Hair follicular keratinocyte (primary cell): ENCODE measurements at places on chromosomes 1 and 21. TPM values are rescaled to one million over a fixed set of nuclear protein-coding genes. Genes with fewer than 3 reads are reported as not detected.

Gene AVPR1B
- not detected in 2 replicates for total RNA-seq

Gene EDARADD
- 4.7 and 8.0 TPM in 2 replicates for total RNA-seq

Gene USH2A
- not detected in 2 replicates for total RNA-seq

Gene NRIP1
- 18.0 and 29.8 TPM in 2 replicates for total RNA-seq

Gene PLPP3
- 1.6 and 3.9 TPM in 2 replicates for total RNA-seq

Gene TMEM200B
- total RNA-seq, result 5.9 and 6.6 TPM in 2 replicates

Gene OR2T3
- not detected in 2 replicates for total RNA-seq

Gene SPATA6
- 0.34 and 1.2 TPM in 2 replicates for total RNA-seq

Gene AK5
- total RNA-seq, result 0.86 and 4.3 TPM in 2 replicates

Gene OLFML2B
- total RNA-seq, result 0.08 and 0.27 TPM in 2 replicates

Gene NTRK1
- under 0.01 and 0.08 TPM in 2 replicates for total RNA-seq

Gene GREM2
- total RNA-seq, result not detected in 2 replicates

Gene OR2M3
- not detected in 2 replicates for total RNA-seq

Gene HNRNPU
- 166 and 292 TPM in 2 replicates for total RNA-seq

Gene MX2
- 0.55 TPM in 1 of 2 replicates, not detected in the other for total RNA-seq

Gene CLCA1
- total RNA-seq, result 0.08 TPM in 1 of 2 replicates, not detected in the other

Gene TTLL10
- not detected in 2 replicates for total RNA-seq

Gene TFF2
- total RNA-seq, result not detected in 2 replicates

Gene STUM
- total RNA-seq, result not detected in 2 replicates

Gene LCE1A
- 2.9 TPM in 1 of 2 replicates, not detected in the other for total RNA-seq

Gene MAP10
- total RNA-seq, result 0.34 and 0.62 TPM in 2 replicates

Gene FCRL5
- not detected in 2 replicates for total RNA-seq

Gene LCE3E
- 0.68 and 1.6 TPM in 2 replicates for total RNA-seq

Gene TSPEAR
- not detected in 2 replicates for total RNA-seq

Gene TINAGL1
- total RNA-seq, result 389 and 539 TPM in 2 replicates

Gene U2AF1
- 17.4 and 41.0 TPM in 2 replicates for total RNA-seq

Gene SPRR2D
- total RNA-seq, result 1.1 and 1.2 TPM in 2 replicates

Gene CDA
- 24.3 and 35.7 TPM in 2 replicates for total RNA-seq

Gene CA14
- 0.08 and 0.39 TPM in 2 replicates for total RNA-seq

Gene ATP6V1G3
- not detected in 2 replicates for total RNA-seq

Gene ZNF648
- total RNA-seq, result not detected in 2 replicates

Gene FCRL6
- total RNA-seq, result not detected in 2 replicates

Gene IL23R
- not detected in 2 replicates for total RNA-seq

Gene OSCP1
- total RNA-seq, result 2.2 and 9.2 TPM in 2 replicates

Gene CFAP141
- not detected in 2 replicates for total RNA-seq

Gene SLC27A3
- total RNA-seq, result 7.3 and 8.2 TPM in 2 replicates

Gene HJV
- total RNA-seq, result not detected in 2 replicates

Gene RPTN
- total RNA-seq, result not detected in 2 replicates

Gene HAO2
- total RNA-seq, result not detected in 2 replicates

Gene LRRIQ3
- total RNA-seq, result 0.39 and 0.53 TPM in 2 replicates

Gene DTL
- total RNA-seq, result 5.2 and 15.3 TPM in 2 replicates

Gene KRTAP11-1
- total RNA-seq, result not detected in 2 replicates

Gene VANGL2
- total RNA-seq, result 3.1 and 7.6 TPM in 2 replicates

Gene TMCO4
- total RNA-seq, result 10.2 and 10.5 TPM in 2 replicates
